ENCODE measurements at places on chromosomes 5 and 9. TPM values are rescaled to one million over a fixed set of nuclear protein-coding genes. Genes with fewer than 3 reads are reported as not detected.

- no peak for DNase-seq
Measured at GRCh38 chr5:129271308-129271707, 176.8 kb downstream of the ISOC1 start.

- no peak for DNase-seq
Measured at GRCh38 chr5:95810305-95811125, 12.0 kb downstream of the GLRX start.

DNA sequence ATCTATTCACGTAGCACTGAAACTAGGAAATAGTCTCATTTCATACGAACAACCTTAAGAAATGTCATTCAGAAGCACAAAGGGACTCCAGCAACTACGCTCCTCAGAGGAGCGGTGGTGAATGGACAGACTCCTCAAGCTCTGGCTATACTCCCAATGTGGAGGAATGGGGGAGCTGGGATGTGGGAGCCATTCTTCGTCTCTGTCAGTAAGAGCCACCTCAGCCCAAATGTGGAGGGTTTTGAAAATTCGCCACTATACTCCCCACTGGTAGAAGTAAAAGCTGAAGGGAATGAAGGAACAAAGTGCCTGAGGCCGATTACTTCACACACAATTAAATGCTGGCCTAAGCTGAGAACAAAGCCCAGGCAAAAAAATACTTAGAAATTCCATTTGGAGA, 96.3 kb downstream of the ADAMTS12 start:
- no peak for DNase-seq

DNA sequence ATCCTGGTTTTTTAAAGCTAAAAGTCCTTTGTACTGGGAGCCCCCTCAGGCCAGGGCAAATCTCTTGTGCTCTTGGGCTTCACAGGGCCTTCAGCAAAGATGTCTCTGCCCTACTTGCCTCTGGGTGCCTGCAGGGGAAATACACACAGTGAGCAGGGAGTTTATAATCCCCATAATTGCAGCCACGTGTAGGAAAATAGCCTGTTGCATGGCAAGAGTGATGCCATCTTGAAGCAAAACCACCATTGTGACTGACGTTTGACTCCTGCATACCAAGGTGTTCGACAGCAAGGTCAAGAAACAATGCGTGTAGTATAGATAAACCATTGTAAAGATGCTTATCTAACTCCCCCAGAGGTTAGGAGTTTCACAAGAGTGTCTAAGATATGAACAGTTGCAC, 11.4 kb upstream of the IL3 start:
- DNase-seq = no peak

The CARTPT gene
- not detected for total RNA-seq

GRCh38 chr5:73030995-73031394, 75.2 kb downstream of the FCHO2 start:
- no peak for DNase-seq

DNA sequence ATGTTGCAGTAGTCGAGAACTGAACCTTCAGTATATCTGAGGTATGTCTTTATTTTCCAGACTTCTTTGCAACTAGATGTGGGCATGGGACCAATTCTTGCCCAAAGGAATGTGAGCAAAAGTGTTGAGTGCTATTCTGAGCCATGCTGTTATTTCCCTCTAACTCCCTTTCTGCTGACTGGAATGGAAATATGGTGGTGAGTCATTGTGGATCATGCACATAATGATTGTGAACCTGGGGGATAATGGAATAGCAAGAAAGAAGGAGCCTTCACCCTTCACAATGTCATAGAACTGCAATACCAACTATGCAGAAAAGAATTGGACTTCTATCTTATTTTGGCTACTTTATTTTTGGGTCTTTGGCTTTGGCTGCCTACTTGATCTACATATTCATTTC, 10.3 kb upstream of the DOCK2 start:
- no peak for DNase-seq

DNA sequence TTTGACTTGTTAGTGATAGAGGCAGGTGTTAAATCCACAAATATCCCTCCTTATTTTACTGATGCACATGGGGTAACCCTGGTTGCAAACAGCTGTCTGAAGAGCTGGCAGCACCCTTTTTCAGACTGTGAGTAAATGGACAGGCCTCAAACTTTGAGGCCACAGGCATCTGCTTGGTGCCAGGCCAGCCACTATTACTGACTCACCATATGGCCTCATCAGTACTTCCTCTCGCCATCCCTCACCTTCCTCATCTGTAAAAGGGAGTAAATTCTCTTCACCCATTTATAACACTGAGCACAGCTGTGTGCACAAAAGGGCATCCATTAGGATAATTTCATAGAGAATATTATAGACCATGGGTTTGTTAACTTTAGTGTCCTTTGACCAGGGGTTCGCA, 11.9 kb upstream of the TNIP1 start:
- no peak for DNase-seq

- peak; percentile 65 for DNase-seq
Measured at GRCh38 chr5:141637123-141637766, 448 bp downstream of the RELL2 start.

The C5orf52 gene
- not detected for total RNA-seq

DNA sequence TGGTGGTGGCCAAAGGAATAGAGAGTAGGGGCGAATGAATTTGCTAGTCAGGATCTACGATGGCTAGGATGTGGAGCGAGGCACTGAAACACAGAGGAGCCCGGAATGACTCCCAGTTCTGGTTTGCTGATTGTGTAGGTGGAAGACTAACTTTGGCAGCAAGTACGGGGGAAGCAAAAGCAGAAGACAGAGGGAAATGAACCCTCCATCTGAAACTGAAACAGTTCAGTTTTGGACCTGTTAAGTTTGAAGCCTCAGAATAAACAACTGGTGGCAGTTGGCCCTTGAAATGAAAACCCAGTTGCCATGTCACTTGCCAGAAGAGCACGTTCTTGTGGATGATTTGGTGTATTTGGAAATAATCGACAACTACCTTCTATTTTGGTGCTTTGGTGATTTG, 15.4 kb upstream of the SMIM15 start:
- no peak for DNase-seq

- DNase-seq = no peak
Measured at GRCh38 chr9:94805051-94805489, 78.6 kb downstream of the AOPEP start.

The SQSTM1 gene
- total RNA-seq = 139 TPM

DNA sequence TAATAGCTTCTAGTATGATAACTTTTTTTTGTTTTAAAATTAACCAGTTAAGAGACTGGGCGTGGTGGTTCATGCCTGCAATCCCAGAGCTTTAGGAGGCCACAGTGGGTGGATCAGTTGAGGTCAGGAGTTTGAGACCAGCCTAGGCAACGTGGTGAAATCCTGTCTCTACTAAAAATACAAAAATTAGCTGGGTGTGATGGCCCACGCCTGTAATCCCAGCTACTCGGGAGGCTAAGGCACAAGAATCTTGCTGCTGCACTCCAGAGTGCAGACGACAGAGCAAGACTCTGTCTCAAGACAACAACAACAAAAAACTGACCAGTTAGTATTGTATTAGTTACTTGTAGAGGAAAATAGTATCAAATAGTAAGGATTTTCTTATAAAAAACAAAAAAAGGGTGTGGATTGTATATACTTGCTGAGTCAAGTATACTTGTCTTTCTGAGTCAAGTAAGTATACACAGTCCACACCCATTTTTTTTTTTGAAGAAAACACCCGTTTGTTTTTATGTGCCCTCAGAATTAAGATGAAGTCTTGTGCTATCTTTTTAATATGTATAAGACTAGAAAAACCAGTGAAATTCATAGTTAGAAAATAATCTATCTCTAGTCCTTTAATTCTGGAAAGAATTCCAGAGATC, 25.3 kb downstream of the UBAP1 start:
- DNase-seq = no peak

DNA sequence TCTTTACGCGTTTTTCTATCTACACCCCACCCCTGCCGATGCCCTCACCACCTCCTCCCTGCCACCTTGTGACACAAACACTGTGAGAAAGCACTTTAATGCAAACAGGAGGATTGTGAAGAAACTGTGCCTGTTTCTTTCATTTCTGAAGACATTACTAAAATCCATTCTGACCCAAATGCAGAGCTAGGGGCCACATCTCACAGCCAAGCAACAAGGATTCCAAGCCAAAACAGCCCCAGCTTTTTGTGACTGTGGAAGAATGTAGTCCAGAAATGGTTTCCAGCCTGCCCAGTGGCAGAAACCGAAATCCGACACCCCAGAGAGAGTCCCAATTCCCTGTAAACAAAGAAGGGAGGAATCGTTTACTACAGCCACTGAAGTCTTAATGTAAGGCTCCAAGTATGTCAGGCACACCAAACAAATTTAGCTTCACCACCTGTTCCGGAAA, 190.9 kb downstream of the TTC39B start:
- DNase-seq = no peak

GRCh38 chr9:111944241-111944866, 47.7 kb downstream of the UGCG start:
- no peak for DNase-seq

The TSLP gene
- not detected for total RNA-seq

The TMEM171 gene
- not detected for total RNA-seq

GRCh38 chr9:126490871-126491567, 122.7 kb upstream of the LMX1B start:
- DNase-seq = peak; percentile 85

DNA sequence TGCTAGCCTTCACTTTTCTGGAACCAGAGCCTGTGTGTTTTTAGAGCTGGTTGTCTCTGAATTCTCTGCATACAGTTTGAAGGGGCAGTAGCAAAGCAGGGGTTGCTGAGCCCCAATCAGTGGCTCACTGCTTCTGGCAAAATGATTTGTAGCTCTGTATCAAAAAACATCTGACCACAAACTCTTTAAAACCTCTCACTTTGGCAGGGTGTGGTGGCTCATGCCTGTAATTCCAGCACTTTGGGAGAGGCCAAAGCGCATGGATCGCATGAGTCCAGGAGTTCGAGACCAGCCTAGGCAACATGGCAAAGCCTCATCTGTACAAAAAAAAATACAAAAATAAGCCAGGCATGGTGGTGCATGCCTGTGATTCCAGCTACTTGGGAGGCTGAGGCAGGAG, 28.3 kb upstream of the APC start:
- no peak for DNase-seq

DNA sequence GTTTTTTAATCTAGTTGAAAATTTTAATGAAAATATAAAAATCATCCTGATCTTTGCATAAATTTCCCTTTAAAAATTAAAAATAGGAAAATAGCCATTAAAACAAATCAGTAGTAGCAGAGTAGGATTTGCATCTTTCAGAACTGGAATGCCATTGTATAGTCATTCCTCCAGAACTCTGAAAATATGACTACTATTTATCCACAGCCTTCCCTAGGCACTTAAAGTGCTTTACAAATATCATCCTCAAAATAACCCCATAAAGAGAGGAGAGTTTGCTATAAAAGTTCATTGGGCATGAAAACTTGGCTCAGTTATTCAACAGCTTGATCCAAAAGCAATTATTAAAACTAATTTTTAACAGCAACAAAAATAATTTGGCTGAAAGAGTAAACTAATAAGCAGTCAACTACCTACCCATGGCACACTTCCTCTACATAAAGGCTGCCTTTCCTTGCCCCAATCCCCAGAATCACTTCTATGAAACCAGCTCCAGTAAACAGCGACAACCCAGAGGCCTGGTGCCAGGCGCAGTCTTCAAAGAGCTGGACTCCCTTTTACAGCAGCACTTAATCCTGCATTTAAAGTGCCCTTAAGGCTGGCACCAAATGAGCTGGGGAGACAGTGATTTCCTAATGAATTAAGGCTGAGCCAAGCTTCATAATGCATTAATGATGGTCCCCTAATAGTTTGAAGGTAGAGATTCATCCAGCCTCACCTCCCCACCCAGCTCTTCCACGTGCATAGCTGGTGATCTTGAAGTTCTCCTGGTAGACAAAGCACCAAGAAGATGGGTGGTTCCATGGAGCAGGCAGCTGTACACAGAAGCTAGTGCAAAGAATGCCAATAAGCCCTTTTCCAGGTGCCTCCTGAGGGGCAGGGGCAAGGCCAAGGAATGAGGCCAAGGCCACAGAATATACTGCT, 36.1 kb downstream of the LHFPL2 start:
- no peak for DNase-seq

DNA sequence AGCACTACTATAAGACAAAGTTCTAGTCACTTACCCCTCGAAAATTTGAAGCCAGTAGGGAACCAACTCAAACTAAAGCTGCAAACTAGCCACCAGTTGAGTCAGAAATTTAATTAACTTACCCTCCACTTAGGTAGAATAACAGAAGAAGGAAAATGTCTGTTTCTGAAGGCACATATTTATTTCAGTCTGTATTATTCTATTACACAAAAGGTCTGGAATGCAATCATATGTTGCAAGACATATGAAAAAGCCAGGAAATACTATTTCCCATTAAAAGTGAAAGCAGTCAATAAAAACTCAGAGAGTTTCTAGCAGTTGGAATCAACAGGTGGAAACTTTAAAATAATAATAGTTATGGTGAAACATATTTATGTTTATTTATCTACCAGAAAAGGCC, 79.2 kb upstream of the SLCO4C1 start:
- DNase-seq = no peak

The PHF24 gene
- total RNA-seq = not detected

DNA sequence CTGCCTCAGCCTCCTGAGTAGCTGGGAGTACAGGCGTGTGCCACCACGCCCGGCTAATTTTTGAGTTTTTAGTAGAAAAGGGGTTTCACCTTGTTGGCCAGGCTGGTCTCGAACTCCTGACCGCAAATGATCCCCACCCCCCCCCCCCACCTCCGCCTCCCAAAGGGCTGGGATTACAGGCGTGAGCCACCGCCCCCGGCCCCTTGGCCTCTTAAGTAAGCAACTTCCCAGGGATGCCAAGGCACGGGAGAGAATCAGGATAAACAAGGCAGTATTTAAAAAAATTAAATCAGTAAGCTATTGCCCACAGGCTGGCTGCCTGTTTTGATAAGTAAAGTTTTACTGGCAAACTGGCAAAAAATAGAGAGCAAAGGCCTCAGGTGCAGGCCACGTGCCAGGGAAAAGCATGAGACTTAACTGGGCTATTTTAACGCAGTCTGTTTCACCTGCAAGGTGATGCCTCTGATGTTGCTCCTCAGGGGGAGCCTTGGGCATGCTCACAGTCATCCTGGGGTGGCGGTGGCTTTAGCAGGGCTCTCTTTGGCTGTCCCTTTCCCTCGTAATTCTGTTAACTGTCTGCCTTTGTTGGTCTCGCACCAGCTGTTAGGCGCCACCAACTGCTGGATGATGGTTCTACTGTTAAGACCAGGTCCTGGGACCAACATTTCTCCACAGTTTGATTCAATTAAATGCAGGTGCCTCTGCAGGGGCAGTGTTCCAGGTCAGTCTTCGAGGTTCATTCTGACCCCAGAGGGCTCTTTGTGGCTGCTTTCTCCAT, 19.4 kb upstream of the RNF130 start:
- peak; percentile 45 for DNase-seq

- DNase-seq = no peak
Measured at GRCh38 chr5:170650850-170651249, 132.7 kb upstream of the GABRP start.

DNA sequence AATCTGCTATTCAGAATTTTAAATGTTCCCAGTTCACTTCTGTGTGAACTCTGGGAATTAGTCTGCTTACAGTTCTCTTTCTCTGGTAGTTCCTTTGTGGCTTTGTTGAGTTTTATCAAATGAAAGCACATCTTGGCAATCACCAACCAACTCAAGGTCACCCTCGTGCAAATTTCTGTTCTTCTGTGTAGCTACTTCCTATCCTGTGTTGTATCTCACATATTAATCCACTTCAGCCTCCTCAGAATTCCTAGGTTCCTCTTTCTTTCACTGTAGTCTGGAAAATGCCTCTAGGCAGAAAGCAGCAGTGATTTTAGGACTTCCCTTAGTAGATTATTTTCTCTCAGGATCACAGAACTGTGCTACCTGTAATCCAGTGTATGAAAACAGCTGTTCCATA, 100.3 kb downstream of the AUH start:
- no peak for DNase-seq

The PDZD2 gene
- 4.6 TPM for total RNA-seq

The ARL14EPL gene
- not detected for total RNA-seq

Data from G401 (cell line).